ENCODE measurements at places on chromosomes 16 and 17. TPM values are rescaled to one million over a fixed set of nuclear protein-coding genes. Genes with fewer than 3 reads are reported as not detected.

GRCh38 chr16:58116081-58116480 lies 13.1 kb downstream of the CFAP20 start:
- no peaks in the 10 kb centered on the region for H3K27me3 ChIP-seq
- peaks cover 26% of the 10 kb centered on the region for H3K4me1 ChIP-seq
- DNase-seq, result no peak
- no peak overlapping the region for H3K4me3 ChIP-seq

GRCh38 chr17:14918540-14918939 lies 346.6 kb downstream of the PMP22 start:
- DNase-seq, result no peak
- no peaks in the 10 kb centered on the region for H3K4me1 ChIP-seq
- no peak overlapping the region for H3K27ac ChIP-seq

DNA sequence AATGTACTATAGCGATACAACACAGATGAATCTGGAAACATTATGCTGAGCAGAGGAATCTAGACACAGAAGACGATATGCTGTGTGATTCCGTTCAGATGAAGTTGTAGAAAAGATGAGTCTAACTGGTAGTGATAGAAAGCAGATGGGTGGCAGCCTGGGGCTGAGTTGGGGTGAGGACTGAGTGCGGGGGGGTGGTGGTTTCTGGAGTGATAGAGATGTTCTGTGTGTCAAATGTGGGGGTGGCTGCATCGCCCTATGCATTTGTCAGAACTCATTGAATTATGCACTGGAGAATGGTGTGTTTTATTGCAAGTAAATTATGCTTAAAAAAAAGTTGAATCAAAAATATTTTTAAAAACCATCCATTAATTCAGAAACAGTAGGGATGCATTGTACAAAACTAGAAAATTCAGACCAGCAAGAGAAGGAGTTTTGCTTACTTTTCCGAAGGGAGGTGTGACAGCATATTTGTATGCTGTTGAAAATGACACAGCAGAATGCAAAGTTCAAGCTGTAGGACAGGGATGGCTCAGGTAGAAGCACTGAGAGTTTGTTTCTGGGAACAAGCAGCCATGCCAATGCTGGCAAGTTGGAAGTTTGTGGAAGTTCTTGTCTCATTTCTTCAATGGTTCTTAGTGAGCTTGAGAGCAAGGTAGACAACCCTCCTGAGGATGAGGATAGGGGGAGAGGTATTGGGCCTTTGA lies 13.0 kb upstream of the DRG2 start:
- no peaks in the 10 kb centered on the region for H3K4me1 ChIP-seq
- no peak for DNase-seq
- H3K27ac ChIP-seq, result no peak overlapping the region
- H3K4me3 ChIP-seq, result no peak overlapping the region

GRCh38 chr17:82489117-82489516 lies 30.4 kb upstream of the FOXK2 start:
- H3K4me1 ChIP-seq, result no peaks in the 10 kb centered on the region
- peak overlapping the region; percentile 48 for H3K27ac ChIP-seq
- H3K36me3 ChIP-seq, result peaks cover 41% of the 10 kb centered on the region
- no peaks in the 10 kb centered on the region for H3K27me3 ChIP-seq
- peak; percentile 36 for DNase-seq

- no peak for DNase-seq
- no peaks in the 10 kb centered on the region for H3K36me3 ChIP-seq
- no peak overlapping the region for H3K4me3 ChIP-seq
- no peak overlapping the region for H3K27ac ChIP-seq
- peaks cover 23% of the 10 kb centered on the region for H3K4me1 ChIP-seq
Measured at GRCh38 chr17:32871746-32872145, 5.2 kb downstream of the MYO1D start.

- peak; percentile 82 for DNase-seq
- peaks cover 12% of the 10 kb centered on the region for H3K36me3 ChIP-seq
- no peak overlapping the region for H3K27ac ChIP-seq
- H3K4me3 ChIP-seq, result no peak overlapping the region
Measured at GRCh38 chr16:69123910-69124309, 8.5 kb downstream of the CHTF8 start.

GRCh38 chr16:81848306-81848853 lies 69.3 kb downstream of the PLCG2 start:
- no peak for DNase-seq
- no peaks in the 10 kb centered on the region for H3K27me3 ChIP-seq
- H3K27ac ChIP-seq, result no peak overlapping the region
- H3K36me3 ChIP-seq, result no peaks in the 10 kb centered on the region
- no peak overlapping the region for H3K4me3 ChIP-seq

DNA sequence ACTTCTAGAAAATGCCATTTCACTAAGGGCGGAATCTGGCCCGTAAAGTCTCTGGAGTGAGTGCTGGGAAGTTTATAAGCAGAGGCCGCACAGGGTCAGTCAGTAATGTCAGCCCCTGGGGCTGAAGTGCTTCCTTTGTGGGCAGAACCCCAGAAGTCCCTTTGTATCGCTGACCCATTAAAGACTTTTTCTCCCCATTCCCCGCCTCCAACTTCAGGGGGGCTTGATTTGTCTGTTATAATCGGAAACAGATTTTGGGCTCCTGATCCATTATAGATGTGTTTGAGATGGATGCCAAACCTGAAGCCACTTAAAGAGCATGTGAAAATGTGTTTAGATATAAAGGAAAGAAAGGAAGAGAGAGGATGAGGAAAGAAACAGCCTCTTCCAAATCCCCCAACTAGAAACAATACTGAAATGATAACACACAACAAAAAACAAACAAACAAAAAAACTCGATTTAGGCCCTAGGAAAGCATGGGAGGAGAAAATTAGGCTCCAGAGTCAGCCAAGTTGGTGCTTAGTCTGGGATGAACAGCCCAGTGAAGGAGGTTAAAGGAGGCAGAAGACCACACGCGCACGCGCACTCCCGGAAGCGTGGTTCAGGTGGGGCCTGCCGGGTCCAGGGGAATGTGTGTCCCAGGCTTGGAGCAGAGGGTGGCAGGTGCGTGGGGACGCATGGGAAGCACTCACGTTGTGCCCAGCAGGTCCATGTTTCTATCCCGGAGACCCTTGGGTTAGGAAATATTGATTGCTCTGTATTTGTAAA lies 27.1 kb downstream of the MSI2 start:
- H3K27ac ChIP-seq, result peak overlapping the region; percentile 47
- no peaks in the 10 kb centered on the region for H3K27me3 ChIP-seq
- H3K4me3 ChIP-seq, result no peak overlapping the region

Gene MT4
- total RNA-seq, result not detected
